ENCODE measurements at places on chromosomes 16 and 17.

GRCh38 chr16:31458073-31458843, 1.0 kb upstream of the ARMC5 start:
- DNase-seq, result peak; percentile 30

DNA sequence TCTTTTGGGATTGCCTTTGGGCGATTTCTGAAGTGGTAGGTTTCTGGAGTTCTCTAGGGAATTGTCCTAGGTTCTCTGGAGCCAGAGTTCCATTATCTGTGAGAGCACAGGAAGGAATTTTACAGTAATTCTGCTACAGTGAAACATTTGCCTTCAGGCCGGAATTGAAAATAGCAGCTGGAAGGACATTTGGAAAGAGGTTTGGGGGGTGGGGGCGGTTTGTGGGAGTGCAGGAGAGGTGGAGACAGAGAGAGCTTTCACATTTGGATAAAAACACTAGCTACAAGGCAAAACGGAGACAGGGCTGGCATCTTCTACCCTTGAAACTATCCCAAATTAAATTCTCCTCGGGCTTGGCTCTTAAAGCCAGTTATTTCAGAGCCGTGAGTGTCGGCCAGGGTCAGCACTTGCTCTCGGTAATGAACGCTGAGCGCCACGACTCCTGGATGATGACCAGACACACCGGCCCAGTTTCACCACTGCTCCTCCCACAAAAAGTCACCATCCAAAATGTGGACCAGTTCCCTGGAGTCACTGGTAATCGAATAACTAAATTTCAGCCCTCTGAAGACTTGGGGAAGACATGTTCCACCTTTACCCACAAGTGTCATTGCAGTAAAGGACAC, 67.7 kb upstream of the TANC2 start:
- DNase-seq, result no peak

- DNase-seq, result no peak
These were observed 165.7 kb downstream of the STX8 start for GRCh38 chr17:9409878-9410277.

GRCh38 chr17:77349976-77350830, 209.4 kb downstream of the SEC14L1 start:
- DNase-seq, result no peak

GRCh38 chr16:74998481-74999218, at the start of gene ZNRF1:
ZNRF1 (plus strand) TSS chr16:74999024; CDS start chr16:74999672, 648 bp downstream.
- DNase-seq, result peak; percentile 78

- peak; percentile 39 for DNase-seq
These were observed 13.2 kb upstream of the HEATR6 start for GRCh38 chr17:60091908-60092331.

DNA sequence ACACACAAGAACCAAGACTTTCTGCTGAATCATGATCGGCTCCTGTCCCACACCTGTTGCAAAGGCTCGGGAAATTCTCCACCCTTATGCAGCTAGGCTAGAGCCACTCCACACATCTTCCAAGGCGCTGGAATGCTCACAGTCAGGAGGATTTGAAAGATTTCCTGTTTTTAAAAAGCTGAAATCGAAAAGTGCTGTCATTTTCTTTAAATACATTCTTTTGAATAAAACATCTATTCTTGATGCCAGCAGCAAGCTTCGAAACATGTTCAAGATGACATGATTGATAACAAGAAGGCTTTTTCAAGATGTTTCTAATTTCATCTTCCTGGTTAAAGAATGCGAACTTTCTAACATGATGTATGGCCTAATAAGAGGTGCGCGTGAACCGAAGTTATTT, 219.7 kb upstream of the CDH5 start:
- DNase-seq, result no peak

DNA sequence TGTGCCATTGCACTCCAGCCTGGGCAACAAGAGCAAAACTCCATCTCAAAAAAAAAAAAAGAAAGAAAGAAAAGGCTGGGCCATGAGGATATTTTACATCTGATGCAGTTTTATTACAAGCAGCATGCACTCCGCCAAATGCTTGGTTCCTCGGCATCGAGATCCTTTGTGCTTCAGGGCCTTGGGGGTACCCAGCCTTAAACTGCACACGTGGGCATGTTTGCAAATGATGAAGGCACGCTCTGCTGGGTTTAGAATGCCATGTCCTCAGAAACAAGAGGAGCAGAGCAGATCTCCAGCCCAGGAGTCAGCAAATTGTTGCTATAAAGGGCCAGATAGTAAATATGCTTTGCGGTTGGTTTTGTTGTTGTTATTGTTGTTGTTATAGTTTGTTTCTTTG, 153.2 kb downstream of the KATNIP start:
- no peak for DNase-seq

GRCh38 chr17:63558441-63558840, 8.2 kb downstream of the DCAF7 start:
- DNase-seq, result no peak

GRCh38 chr16:86082418-86083030, 183.6 kb downstream of the IRF8 start:
- DNase-seq, result no peak

- no peak for DNase-seq
These were observed 11.4 kb downstream of the CASKIN2 start for GRCh38 chr17:75503976-75504346.

Measured in HCEC 1CT (cell line).